ENCODE measurements at places on chromosomes 6 and 20.

DNA sequence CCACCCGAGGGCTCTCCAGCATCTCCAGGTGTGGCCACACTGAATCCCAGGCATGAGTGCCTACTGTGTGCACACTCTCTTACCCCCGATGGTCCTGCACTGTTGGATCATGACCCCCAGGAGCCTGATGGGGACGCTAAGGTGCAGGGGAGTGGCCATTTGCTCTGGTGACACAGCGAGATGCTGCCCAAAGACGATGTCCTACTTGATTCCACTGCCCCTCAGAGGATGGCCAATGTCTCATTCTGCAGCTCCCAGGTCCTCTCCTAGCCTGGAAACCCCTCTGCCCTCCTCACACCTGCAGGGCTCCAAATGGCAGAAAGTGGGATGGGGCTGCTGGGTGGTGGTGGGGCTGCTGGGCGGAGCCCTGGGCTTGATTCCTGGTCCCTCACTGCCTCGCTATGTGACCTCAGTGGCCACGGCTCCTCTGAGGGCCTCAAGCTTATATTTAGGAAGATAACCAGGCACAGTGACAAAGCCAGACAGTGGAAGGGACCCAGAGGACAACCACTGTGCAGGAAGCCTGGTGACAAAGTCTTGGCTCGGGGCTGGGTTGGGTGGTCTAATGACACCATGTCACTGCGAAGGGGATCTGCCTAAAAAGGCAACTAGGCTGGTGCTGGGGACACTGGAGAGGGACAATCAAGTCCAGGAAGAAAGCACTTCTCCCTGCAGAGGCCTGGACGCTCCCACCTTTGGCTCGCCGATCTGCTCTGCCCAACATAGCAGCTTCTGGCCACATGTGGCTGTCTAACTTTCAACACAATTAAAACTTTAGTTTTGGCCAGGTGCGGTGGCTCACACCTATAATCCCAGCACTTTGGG, 28.4 kb downstream of the TGM2 start:
- DNase-seq = peak; percentile 29

DNA sequence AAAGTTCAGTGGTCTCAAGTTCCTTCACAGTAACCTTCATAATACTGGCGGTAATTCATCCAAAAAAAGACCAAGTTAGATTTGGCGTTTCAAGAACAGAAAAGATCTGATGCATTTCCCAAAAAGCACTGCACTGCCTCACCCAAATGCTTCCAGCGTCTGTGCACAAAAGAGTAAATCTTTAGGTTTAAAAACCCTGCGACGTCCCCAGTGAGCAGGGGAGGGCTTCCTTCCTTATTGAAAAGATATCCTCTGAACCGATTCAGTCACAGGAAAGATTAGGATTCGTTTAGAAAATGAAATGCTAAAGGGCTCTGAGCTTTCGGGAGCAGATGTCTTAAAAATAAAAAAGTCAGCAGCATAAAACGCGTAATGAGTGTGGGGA, 654 bp downstream of the TBC1D7 start:
- DNase-seq = no peak

DNA sequence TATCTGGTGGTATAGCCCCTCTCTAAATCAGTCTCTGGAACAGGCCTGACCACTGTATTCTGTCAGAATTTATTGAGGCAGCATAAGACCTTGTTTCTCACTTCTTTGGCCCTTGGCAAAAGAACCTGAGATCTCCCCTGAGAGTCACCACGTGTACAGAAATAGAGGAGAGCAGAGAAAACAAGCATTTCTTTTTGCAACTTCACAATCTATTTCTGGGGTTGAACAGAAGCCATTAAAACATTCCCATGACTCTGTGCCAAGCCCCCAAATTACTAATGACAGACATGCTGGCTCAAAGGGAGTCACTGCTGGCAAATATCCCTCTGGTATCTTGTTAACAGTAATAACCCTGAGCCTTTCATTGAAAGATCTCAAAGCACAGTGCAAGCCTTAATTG, 395.3 kb downstream of the MAFB start:
- DNase-seq = no peak

DNA sequence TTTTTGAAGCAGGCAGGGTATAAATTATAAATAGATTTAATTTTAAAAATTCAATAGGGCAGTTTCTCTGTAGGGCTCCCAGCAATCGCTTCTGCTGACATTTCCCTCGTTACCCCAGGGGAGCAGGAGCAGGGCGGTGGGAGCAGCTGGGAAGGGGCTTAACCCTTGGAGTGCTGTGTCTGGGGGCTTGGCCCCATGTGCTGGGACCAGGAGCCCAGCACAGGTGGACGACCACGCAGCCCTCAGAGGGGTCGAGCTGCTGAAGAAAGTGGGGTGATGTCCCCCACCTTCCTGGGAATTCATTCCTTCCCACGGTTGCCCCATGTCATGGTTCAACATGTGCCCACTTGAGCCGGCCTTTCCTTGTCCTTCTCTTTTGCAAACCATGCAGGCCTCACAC, 67.5 kb upstream of the STX16 start:
- DNase-seq = no peak

DNA sequence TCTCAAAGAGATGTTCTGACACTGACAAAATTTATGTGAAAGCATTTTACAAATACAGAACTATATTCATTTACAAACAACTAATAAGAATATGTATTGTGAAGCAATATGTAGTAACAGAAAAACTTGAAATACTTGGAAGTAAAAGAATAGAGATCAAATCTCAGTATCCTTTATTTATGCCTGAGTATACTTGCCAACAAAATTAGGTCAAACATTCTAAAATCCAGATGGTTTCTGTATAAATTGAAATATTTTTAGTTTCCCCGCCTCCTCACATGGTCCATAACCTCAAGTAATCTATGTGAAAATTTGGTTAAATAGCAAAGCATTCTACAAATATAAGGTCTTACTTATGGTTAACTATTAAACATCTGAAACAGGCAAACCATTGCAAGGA, 545.4 kb downstream of the EYS start:
- no peak for DNase-seq

DNA sequence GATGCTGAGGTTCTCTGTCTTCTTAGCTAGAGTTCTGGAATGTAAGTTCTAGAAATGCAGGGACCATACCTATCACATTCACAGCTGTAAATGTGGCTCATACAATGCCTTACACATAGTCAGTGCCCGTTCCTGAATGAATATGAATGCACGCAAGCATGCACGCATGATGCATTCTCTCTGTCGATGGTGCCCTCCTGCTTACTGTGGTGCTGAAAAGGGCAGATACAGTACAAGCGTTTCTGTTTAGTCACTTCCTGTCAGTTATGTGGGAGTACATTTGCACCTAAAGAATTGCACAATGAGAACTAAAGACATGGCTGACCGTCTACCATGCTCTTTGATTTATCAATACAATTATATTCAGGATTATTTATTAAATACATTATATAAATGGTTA, 152.2 kb upstream of the SOX4 start:
- DNase-seq = no peak

- no peak for DNase-seq
Measured at GRCh38 chr6:135012764-135013163, 41.9 kb downstream of the HBS1L start.

DNA sequence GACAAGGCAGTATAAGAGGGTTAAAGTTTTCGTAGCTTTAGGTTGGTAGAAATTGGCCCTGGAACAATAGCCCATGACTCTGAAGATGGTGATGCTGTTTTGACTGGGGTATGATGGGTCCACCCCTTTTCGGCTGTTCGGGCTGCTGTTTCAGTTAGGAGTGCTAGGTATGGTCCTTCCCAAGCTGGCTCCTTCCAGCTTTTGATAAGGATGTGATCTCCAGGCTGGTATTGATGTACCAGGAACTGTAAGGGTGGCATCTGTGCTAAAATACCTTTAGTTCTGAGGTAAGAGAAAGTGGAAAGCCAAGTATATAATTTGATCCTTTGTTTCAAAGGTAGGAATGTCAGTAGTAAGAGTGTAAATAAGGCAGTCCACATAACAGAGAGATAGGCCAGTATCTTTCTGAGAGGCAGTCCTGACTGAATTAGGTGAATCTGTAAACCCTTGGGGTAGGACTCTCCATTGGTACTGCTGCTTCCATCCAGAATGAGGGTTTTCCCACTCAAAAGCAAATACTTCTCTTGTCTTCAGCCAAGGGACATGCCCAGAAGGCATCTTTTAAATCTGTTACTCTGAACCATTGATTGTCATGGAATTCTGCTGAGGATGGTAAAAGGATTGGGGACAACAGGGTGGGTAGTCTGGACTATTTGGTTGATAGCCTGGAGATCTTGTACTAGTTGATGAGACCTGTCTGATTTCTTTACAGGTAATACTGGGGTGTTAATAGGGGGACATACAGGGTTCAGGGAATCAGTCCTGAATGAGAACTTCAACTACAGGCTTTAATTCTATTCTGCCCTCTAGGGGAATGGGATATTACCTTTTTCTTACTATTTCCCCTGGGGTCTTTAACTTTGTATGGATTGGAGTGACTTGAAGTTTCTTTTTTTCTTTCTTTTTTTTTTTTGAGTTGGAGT, 6.1 kb upstream of the ZNFX1 start:
- DNase-seq = no peak

DNA sequence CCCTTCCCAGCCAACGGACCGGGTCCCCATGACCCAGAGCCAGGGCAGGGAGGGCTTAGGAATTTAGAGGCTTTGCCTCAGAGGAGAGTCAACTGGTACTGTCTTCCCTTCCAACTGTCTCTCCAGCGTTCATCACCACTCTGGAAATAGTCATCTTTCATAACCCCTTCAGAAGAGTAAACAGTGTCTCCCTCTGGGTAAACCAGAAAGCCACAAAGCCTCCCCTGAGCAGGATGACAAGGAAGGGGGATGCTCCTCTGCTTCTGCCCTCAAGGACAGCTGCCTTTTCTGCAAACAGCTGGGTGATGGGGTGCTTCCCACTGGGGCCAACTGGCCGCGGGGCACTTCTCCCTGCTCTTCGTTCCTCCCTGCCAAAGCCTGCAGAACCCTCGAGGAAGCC, 90.1 kb downstream of the PSMG4 start:
- no peak for DNase-seq

Measured in right lobe of liver (tissue), 6 donors.